ENCODE measurements at places on chromosomes 12 and 14.

GRCh38 chr12:86772696-86773095 lies 516.5 kb upstream of the MGAT4C start:
- peak; percentile 7 for DNase-seq

- DNase-seq = no peak
Observed at GRCh38 chr14:95056476-95056875, 100.9 kb downstream of the DICER1 start.

GRCh38 chr12:26630546-26631027 lies 202.4 kb downstream of the ITPR2 start:
- peak; percentile 69 for DNase-seq

GRCh38 chr12:18421867-18422266 lies 160.5 kb downstream of the PIK3C2G start:
- DNase-seq = no peak

DNA sequence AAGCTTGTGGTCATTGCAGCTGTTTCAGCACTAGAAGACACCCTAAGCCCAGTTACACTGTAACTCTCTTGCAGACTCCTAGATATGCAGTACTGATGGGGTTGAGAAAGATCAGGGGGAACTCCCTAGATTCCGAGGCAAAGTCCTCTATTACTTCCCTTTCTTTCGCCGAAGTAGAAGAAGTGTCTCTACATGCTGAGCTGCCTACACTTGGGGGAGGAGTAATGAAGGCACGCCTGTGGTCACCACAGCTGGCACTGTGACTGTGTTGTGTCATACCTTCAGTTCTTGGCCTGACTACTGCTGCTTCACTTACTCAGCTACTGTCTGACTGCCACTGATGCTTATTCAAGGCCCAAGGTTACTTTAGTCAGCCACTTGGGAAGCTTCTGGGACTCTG lies 35.1 kb upstream of the RPL10L start:
- no peak for DNase-seq

DNA sequence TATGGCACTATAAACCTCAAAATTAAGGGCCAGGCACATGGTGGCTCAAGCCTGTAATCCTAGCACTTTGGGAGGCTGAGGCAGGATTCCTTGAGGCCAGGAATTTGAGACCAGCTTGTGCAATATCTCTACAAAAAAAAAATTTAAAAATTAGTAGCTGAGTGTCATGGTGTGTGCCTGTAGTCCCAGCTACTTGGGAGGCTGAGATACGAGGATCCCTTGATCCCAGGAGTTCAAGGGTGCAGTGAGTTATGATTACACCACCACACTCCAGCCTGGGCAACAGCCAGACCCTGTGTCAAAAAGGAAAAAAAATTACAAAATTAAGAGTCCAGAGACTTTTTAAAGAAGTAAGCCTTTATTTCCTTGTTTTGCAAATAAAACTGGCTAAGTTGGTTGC lies 1.8 kb upstream of the GCN1 start:
- DNase-seq = no peak

DNA sequence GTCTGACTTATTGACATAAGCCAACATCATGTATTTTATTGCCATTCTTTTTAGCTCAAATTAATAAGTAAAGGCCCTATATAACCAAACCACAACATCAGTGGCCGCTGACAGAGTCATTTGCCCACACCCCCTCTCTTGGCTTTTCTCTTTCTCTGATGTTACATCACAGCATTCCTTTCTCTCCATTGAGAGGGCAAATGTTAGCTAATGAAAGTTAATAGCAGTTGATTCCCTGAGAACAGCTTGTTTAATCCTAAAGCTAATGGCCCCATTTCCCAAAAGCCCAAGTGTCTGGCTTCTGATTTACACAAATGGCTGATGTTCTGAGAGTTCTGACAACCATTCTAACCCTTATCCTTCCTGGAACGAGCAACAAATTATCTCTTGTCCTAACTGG lies 308.8 kb downstream of the SNAPC1 start:
- no peak for DNase-seq

DNA sequence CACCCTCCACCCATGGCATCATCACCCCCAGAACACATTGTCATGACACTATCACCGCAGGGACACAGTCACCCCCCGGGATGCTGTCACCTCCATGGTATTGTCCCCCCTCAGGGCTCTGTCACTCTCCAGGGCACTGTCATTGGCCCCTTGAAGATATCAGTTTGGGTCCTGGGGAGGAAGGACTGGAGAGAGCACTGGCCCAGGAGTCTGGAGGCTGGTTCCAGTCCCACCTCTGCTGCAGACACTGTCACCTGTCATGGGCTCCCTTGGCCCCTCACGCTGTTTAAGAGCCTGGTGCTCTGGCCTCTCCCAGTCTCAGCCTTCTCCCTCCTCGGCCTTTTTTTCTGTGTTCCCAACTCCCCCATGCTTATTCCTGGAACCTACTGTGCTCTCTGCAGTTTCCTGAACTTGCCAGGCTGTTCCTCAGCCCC lies 31.9 kb downstream of the SERPINA3 start:
- no peak for DNase-seq

DNA sequence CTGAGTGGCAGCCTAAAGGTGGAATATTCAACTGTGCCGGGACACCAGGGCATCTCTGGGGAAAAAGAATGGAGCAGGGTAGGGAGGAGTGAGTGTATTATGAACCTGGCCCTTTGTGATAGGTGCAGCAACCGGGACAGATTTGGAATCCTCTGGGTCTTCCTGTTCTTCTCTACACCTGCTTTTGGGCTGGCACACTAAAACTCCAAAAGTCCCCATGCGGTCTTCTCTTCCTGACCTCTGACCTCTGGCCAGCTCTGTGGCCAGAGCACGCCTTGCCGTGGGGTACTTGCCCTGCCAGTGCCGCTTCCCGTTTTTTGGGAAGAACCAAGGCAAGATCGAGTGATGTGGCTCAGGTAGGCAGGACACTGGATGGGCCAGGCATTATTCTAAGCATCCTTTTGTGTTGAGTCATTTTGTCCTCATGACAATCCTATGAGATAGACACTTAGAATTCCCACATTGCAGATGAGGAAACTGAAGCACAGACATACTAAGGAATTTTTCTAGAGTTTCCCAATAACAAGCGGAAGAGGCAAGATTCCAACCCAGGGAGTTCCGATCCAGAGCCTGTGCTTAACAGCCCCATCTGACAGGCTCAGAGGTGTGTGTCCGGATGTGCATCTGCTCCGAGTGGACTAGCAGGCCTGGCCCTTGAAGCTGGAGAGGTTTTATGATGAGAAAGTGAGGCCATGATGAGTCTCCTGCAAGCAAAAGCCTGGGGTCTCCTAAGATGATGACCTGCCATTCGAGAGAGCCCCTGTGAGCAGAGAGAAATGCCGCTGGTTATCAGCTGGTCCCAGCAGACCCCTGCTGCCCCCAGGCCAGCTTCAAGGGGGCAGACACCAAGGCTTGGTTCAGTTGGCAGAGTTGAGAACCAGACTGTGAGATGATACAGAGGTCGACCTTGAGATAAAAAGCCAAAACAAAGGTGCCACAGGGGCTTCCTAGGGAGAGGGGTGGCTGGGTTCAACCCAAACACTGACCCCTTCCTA lies 67.9 kb upstream of the ESRRB start:
- no peak for DNase-seq

DNA sequence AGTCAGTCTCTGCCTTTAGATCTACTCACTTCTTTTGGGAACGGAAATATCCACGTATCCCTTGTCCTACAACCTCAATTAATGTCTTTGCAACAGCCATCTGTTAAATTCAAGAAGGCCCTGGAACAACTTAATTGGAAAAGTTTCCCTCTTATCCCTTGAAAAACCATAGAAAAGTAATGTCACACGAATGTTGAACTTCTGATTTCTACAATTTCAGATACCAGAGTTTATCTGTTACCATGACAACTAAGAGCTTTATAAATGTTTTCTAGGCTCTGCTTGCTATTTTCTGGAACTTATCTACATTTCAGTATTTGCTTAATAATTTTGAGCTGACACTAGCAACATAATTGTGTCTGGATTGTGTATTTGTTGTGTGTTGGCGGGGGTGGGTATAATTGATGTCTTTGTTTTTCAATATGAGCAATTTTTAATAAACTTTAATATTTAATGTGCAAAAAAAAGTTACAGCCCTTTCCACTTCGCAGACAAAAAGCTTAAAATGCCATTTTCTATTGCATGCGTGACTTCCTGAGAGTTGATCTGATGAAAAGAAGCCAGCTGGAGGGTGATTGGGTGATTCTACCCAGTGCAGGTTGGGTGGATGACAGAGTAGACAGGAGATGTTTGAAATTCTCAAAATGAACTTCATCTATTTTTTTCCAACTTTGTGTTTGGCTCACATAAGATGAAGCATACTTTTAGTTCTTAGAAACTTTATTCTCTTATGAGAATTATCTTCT lies 11.8 kb upstream of the EDDM3A start:
- no peak for DNase-seq

- peak; percentile 15 for DNase-seq
Observed at GRCh38 chr12:132686825-132687210, 324 bp downstream of the POLE start.

- DNase-seq = no peak
Observed at GRCh38 chr12:106285982-106286381, 16.6 kb upstream of the TCP11L2 start.

- no peak for DNase-seq
Observed at GRCh38 chr12:11967376-11968047, 103.2 kb upstream of the BCL2L14 start.

DNA sequence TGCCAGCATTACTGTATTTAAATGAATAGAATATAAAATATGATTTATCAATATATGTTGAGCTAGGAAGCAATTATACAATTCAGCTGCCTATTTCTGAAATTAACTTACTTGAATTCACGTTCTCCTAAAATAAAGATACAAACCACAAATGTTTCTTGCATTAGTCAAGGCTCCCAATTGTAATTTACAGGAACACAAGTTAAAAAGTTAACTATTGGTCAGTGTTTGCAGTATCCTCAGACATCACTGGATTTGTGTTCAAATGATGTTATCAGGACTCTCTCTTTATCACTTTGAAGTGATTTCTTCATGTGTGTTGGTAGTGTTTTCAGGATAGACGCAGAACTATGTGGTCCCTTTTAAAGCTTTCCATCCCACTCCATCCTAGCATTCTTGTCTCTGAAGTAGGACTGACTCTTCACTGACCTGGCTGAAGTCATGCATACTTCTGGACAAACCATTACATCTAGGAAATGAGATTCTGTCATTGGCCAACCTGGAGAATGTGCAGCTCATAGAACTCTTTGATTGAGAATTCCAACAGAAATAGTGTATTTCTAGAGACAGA lies 156.1 kb downstream of the KICS2 start:
- no peak for DNase-seq

- DNase-seq = peak; percentile 50
Observed at GRCh38 chr12:15629761-15630160, 159.4 kb downstream of the EPS8 start.

DNA sequence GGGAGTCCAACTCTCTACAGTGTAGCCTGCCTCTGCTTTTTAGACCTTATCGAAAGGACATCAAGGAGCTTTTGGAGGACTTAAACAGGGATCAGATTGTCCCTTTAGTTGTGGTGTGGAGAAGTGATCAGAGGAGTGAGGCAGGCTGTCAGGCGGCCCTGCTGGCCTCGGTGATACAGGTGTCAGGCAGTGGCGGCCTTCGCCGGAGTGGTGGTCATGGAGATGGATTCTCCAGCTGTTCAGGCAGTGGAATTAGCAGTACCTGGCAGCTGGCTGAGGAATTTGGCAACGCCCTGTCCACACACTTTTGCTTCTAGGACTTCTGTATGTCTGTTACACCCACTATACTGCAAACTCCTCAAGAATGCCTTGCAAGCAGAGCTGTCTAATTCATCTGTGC lies 4.2 kb upstream of the CLMN start:
- no peak for DNase-seq

DNA sequence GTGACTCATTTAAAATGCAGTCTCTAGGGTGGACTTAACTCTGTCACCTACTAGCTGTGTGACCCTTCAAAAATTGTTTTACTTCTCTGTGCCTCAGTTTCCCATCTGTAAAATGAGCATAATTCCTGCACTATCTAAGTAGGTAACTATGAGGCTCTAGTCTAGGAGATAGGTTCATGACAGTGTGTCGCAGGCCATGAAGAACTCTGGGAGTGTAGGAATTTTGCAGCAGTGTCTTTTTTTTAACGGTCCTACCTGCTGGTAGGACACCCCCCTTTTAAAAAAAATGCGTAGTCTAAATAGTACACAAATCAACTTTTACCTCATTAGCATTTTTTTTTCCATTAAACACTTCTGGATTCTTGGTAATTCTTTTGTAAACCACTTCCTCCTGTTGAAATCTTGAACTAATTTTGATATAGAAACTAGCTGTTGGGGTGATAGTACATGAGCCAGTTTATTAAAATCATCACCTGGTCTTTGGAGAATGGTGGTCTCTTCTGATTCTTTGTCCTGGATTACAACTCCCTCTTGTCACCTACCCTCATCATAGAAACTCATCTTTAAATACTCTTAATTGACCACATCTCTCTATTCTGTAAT lies 86.0 kb upstream of the SLC38A2 start:
- DNase-seq = no peak

DNA sequence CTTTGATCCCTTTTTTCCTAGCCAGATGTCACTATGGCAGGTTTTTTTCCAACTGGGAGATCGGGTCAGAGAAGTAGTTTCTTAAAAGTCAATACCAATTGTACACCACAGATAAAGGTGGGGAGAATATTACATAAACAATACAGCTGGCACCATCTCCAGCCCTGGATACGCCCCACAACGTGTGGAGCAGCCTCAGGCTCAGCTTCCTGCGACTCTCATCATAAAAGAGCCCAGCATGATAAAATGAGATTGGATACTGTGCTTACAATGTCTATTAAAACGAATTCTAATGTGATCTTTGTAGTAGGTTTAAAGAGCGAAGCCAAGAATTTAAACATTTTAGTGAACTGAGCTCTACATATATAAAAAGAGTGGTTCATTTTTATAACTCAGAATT lies 21.5 kb downstream of the EFCAB11 start:
- no peak for DNase-seq

- no peak for DNase-seq
Observed at GRCh38 chr14:30385925-30386324, 173.0 kb upstream of the G2E3 start.

GRCh38 chr12:113082486-113083148 lies 26.1 kb downstream of the DTX1 start:
- DNase-seq = no peak

GRCh38 chr12:92340441-92341064 lies 194.9 kb upstream of the BTG1 start:
- no peak for DNase-seq

GRCh38 chr14:68318828-68319227 lies 474.0 kb downstream of the ZFP36L1 start:
- no peak for DNase-seq

GRCh38 chr14:105192866-105193731 lies 12.0 kb upstream of the NUDT14 start:
- DNase-seq = no peak

GRCh38 chr14:103141117-103141796 lies 18.0 kb downstream of the TNFAIP2 start:
- DNase-seq = peak; percentile 36

- peak; percentile 90 for DNase-seq
Observed at GRCh38 chr14:22836301-22837113, at the start of gene MMP14. Gene MMP14, plus strand, starts transcription at chr14:22836585. Its CDS starts 233 bp downstream, at chr14:22836818.
